Fibroblast of skin of left biceps (primary cell): ENCODE measurements at places on chromosomes 13 and 19.

DNA sequence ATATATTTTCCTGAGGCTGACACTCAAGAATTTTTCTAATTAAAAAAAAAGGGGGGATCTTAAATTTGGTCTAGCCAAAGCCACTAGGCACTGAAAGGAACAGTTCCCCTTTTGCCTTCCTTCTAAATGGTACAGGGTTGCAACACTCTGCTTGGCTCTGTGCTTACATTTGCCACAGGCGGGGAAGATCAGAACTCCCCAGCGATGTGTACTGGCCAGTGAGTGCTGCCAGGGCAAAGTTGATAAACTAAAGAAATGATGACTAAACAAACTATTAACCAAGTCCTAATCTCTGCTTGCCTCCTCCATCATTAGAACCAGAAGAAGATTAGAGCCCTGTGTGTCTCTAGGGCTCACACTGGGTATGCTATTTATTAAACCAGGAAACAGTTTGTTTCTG lies 75.3 kb upstream of the SCEL start:
- no peak for DNase-seq

- DNase-seq = no peak
Measured at GRCh38 chr19:27777242-27777641, 1435.7 kb downstream of the UQCRFS1 start.

- peak; percentile 42 for DNase-seq
Measured at GRCh38 chr13:94481941-94482340, 2.5 kb upstream of the DCT start.

DNA sequence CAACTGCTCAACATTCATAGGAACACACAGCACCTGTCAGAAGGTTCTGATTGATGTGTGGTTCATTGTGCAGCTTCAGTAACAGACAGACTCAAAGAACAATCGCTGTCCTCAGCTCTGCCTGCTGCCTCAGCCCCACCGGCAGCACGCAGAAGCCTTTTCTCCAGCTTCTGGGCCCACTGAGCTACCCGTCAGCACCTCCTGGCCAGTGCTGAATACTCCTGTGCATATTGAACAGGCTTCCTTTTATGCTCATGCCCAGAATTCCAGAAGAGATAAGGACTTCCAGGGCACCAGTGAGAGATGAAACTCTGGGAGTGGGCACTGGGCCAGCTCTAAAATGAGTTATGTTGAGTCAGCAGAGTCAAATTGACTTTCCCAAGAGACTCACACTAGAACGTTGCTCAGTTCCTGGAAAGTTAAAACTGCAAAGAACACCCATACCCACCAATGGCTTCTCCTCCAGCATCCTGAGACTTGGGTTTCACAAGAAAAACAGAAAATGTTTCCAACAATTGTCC lies 119.3 kb downstream of the COL4A1 start:
- DNase-seq = peak; percentile 39

GRCh38 chr19:39352381-39353255 lies 10.4 kb downstream of the SAMD4B start:
- DNase-seq = no peak

DNA sequence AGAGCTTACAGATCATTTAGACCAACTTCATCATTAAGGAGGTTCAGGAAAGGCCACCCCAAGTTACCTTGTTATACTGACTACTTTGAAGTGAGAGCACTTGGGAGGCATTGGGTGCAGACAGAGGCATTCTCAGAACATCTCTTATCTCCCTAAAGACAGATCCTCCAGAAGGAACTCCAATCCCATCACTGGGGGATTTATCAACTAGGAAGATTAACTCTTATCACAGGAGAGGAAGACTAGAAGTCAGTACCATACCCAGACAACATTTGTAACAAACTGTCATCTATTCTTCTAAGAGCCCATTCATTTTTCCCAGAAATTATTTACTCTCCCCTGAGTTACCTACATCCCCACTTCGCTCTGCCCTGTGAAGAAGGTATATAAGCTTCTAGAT lies 5.8 kb upstream of the RFXAP start:
- no peak for DNase-seq

DNA sequence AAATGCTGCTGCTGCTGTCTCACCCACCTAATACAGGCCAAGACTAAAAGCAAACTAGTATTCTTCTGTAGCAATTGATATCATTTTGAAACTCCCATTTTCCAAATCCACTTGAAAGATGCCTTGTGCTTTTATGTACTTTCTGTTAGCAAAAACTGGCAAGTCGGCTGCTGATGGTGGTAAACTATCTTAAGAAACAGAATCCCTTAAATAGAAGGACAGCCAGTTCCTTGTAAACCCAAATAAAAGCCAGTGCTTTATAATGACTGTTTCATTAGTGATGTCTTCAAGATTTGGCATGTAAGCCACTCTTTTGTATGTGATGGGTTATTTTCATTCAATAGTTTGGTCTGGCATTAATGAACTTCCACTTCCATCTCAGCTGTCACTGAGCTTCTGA lies 5.2 kb downstream of the FAM124A start:
- no peak for DNase-seq

DNA sequence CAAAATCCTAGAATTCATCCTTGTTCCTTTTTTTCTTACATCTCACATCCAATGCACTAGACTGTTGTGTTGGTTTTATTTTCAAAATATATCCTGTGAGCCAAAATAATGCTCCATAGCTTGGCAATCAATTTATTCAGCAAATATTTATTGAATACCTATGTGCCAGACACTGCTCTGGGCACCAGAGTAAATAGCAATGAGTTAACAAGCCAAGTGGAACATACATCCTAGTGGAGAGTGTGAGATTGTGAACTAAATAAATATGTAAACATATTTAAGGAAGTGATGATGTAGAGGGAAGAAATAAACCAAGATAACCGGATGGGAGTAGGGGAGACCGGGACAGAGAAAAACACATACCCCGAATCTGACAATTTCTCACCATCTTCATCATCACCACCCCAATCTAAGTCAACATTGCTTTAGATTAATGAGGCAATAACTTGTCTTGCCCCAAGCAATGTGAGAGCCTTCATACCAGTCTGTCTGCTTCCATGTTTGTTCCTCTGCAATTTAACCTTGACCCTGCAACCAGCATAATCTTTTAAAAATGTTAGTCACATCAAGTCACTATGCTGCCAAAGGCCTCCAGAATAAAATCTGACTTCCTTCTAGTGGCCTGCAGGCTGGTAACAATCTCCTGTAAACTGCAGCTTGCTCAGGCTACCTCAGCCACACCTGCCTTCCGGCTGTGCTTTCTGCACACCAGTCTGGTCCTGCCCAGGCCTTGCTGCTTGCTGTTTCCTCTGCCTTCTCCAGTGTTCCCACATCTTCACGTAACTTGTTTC lies 199.2 kb downstream of the DLEU7 start:
- no peak for DNase-seq

DNA sequence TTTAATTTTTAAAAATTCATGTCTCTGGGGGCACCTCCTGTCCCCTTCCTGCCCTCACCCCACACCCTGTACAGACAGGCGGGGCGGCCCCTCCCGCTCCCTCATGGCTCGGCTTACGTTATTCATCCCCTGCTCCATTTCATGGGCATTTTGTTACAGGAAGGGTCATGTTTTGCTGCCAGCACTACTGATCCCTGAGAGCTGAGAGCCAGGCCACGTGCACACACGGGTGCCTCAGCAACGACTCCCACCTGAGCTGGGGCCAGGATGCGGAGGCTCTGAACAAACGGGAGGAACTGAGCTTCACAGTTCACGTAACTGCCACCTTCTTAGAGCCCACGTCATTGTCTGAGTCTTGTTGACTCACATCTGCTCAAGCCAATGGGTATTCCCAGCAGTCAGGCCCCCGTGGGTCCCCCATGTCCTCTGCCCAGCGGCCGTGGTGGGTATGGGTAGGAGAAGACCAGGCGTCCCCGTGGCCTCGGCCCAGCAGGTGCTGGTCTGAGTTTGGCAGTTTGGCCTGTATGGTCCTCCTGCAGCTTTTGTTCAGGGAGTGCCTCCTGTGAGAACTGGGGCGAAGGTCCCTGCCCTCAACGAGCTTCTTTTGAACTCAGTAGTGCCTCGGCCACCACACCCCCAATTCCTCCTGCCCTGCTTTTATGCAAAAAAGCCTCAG lies 16.4 kb upstream of the TMEM255B start:
- no peak for DNase-seq

- DNase-seq = no peak
Measured at GRCh38 chr13:75296641-75297040, 185.3 kb downstream of the TBC1D4 start.

GRCh38 chr19:31037286-31037980 lies 311.8 kb downstream of the TSHZ3 start:
- DNase-seq = no peak

- no peak for DNase-seq
Measured at GRCh38 chr13:105097521-105097920, 1437.9 kb downstream of the EFNB2 start.

- no peak for DNase-seq
Measured at GRCh38 chr19:49423985-49424303, 703 bp upstream of the PTH2 start.

- DNase-seq = no peak
Measured at GRCh38 chr13:107427536-107427935, 787.8 kb downstream of the LIG4 start.

- DNase-seq = no peak
Measured at GRCh38 chr19:6259312-6259861, 20.4 kb downstream of the MLLT1 start.

DNA sequence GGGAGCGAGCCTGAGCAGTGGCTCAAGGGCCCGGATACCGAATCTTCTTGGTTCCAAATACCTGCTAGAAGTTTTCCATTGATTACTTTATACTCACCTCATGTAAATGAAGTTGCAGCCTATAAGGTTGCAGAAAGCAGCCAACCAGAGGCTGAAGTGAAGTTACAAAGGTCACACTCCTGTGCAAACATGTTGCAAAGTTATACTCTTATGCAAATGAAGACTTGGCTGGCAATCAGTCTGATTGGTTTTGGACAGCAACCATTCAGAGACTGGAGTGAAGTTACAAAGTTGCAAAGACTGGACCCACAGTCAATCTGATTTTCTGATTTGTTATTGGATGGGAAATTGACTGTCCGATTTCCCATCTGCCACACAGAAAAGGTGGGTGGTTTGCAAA lies 152.5 kb downstream of the GGACT start:
- DNase-seq = no peak

DNA sequence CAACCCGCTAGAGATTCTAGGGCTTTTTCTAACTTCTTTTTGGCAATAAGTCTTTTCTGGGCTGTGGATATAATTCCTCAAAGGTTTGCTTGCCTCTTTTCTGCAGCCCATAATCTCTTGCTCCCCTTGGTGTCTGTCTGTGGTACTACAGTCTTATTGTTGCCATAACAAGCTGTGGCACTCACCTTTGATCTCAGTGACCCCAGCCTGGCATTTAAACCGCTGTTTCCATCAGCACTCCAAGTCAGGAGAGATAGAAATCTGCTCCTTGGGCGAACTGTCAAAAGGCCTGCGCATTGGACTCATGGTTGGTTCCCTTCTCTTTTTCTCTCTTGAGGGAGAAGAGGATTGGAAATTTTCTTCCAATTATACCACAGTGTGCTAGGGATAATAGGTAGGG lies 14.5 kb upstream of the MPHOSPH8 start:
- DNase-seq = no peak

DNA sequence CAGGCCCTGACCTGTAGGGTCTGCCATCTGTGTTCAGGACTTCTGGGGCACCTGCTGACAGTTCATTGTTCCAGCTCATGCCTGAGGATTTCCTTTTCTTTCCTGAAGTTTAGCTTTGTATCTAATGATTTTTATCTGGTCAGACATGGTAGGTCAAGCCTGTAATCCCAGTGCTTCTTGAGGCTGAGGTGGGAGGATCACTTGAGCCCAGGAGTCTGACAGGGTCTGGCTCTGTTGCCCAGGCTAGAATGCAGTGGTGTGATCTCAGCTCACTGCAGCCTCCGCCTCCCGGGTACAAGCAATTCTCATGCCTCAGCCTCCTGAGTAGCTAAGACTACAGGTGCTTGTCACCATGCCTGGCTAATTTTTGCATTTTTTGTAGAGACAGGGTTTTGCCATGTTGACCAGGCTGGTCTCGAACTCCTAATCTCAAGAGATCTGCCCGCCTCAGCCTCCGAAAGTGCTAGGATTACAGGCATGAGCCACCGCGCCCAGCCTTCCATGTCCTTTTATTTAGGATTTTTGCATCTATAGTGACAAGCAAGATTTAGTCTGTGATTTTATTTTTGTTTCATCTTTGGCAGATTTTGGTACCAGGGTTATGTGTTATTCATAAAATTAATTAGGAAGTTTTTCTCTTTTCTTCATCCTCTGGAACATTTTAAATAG lies 33.2 kb downstream of the CHST8 start:
- no peak for DNase-seq

GRCh38 chr13:75129331-75129730 lies 352.6 kb downstream of the TBC1D4 start:
- DNase-seq = no peak

GRCh38 chr13:20573186-20573585 lies 6.2 kb downstream of the IFT88 start:
- DNase-seq = no peak

DNA sequence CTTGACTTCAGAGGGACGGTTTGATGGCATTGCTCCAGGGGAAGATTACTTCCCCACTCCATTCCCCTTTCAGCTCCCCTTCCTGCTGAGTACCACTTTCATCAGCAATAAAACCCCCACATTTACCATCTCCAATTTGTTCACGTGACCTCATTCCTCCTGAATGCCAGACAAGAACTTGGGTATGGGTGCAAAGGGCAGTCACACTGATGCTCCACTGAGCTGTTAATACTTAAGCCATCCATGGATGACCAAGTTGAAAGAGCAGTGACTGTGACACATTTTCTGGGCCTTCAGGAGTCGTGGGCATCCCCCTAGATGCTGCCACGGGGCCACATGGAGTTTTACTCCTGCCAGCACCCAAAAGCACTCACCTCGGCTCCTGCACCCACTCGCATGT lies 93.1 kb downstream of the STOML3 start:
- no peak for DNase-seq

DNA sequence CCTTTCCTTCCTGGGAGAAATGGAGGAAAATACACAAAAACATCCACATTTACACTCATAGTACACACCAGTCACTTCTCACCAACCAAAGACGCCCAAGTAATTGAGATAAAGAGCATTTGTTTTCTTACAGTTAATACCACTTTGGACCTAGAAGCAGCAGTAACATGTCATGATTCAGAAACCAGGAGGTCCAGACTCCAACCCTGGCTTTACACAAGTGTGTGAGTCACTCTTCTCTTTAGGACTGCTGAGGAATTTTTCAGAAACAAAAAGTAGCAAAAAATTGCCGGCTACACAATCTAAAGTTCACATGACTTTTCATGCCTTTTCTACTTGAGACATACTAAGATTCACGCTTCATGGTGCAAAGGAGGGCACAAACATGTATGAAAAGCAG lies 42.1 kb downstream of the TUBGCP3 start:
- peak; percentile 9 for DNase-seq

DNA sequence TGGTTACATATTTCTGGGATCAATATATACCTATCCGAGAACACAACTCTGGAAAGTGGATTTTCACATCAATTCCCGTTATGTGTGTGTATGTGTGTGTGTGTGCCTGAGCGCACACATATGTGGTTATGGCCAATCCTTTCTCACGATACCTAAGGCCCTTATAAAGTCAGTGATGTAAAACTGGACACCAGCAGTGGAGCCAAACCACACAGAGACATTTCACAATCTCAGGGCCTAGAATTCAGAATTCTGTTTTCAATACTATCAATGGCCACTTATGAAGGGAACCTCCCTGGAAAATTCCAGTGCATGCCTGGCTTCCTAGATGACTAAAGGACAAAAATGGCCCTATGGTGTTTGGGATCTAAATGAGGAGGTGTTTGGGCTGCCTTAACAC lies 187.3 kb upstream of the UBL3 start:
- no peak for DNase-seq

GRCh38 chr13:54077569-54077968 lies 1049.0 kb downstream of the OLFM4 start:
- DNase-seq = no peak

GRCh38 chr13:106369091-106369490 lies 166.4 kb downstream of the EFNB2 start:
- no peak for DNase-seq
